IPS DF 6.9 (cell line): ENCODE measurements at places on chromosomes 4 and X.

DNA sequence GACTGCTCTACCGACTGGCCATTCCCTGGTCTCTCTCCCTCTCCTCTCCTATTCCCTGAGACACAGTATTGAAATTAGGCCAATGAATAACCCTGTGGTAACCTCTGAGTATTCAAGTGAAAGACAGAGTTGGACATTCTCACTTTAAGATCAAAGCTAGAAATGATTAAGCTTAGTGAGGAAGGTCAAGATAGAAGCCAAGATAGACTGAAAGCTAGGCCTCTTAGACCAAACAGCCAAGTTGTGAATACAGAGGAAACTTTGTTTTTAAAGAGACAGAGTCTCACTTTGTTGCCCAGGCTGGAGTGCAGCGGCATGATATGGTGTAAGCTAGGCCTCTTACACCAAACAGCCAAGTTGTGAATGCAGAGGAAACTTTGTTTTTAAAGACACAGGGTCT, 64.6 kb downstream of the KDM6A start:
- DNase-seq: no peak

- no peak for DNase-seq
Observed at GRCh38 chr4:100014616-100015015, 64.5 kb upstream of the H2AZ1 start.

DNA sequence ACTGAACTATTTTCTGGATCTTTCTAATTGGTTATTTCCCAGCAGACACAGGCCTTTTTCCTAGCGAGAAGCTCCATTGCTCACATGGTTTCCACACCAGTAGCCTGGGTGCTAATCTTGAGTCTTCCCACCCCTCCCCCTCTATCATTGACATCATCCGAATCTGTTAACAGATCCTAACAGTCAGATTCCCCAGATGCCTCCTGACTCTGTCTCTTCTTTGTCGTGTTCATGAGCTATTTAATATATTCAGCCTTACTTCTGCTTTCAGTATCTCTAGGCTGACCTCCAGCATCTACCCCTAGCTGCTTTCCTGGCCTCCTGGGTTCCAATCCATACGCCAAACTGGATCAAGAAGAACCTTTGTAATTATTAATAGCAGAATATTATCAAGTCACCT, 85.0 kb downstream of the CLNK start:
- no peak for DNase-seq

DNA sequence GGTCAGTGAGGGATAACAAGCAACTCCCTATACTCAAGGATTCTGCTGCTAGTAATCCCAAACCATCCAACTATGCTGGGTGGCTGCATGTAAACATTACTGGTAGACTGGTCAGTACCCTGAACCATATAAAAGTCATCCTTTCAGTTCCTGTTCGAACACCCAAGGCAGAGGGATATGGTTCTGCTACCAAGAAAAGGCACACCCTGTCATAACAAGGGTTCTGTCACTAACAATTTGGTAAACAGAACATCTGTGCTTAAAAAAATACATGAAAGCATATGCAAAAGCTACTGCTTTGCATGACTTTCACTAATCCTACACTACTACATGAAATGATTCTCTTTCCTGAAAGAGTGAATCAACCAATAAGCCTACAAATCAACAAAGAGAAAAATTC, 76.8 kb upstream of the MCF2 start:
- no peak for DNase-seq

DNA sequence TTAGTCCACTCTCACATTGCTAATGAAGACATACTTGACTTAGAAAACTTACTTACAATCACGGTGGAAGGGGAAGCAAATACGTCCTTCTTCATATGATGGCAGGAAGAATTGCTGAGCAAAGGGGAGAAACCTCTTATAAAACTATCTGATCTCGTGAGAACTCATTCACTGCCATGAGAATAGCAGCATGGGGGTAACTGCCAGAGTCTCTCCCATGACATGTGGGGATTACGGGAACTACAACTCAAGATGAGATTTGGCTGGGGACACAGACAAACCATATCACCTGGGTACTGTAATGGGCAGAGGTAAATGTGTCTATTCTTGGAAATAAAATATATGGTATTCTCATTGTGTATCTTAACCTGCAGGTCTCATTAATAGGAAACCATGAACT, 711.6 kb upstream of the GRID2 start:
- no peak for DNase-seq

- DNase-seq: no peak
Observed at GRCh38 chr4:6687947-6688878, 5.5 kb upstream of the S100P start.

GRCh38 chrX:132375941-132376340, 112.9 kb downstream of the MBNL3 start:
- DNase-seq: no peak

- DNase-seq: no peak
Observed at GRCh38 chr4:89708903-89709421, 128.0 kb downstream of the SNCA start.

GRCh38 chr4:76610751-76611547, 175.9 kb downstream of the SHROOM3 start:
- DNase-seq: no peak

GRCh38 chr4:176784816-176785215, 7.9 kb downstream of the VEGFC start:
- no peak for DNase-seq

DNA sequence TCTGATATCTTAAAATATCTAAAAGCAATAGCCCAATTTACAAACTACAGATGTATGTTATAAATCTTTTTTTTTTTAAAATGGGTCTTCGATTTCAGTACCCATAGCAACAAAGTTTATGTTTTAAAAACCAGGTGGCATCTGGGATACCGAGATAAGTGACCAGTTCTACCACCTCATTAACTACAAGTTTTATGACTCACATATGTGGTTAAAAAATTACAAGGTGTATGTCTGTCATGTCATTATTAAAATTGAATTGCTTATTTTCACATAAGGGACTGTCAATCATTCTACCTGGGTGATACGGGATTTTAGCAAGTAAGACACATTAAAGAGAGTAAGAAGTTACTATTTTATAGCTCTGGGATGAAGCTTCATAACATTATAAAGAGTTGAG, 192.0 kb upstream of the ETNPPL start:
- DNase-seq: no peak

DNA sequence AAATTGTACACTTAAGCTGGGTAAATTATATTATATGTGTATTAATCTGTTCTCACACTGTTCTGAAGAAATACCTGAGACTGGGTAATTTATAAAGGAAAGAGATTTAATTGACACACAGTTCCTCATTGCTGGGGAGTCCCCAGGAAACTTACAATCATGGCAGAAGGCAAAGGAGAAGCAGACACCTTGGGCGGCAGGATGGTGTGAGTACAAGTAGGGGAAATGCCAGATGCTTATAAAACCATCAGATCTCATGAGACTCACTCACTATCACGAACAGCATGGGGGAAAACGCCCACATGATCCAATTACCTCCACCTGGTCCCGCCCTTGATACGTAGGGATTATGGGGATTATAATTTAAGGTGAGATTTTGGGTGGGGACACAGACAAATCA, 34.9 kb downstream of the PDE5A start:
- no peak for DNase-seq

- no peak for DNase-seq
Observed at GRCh38 chrX:9542106-9542760, 77.4 kb downstream of the TBL1X start.

DNA sequence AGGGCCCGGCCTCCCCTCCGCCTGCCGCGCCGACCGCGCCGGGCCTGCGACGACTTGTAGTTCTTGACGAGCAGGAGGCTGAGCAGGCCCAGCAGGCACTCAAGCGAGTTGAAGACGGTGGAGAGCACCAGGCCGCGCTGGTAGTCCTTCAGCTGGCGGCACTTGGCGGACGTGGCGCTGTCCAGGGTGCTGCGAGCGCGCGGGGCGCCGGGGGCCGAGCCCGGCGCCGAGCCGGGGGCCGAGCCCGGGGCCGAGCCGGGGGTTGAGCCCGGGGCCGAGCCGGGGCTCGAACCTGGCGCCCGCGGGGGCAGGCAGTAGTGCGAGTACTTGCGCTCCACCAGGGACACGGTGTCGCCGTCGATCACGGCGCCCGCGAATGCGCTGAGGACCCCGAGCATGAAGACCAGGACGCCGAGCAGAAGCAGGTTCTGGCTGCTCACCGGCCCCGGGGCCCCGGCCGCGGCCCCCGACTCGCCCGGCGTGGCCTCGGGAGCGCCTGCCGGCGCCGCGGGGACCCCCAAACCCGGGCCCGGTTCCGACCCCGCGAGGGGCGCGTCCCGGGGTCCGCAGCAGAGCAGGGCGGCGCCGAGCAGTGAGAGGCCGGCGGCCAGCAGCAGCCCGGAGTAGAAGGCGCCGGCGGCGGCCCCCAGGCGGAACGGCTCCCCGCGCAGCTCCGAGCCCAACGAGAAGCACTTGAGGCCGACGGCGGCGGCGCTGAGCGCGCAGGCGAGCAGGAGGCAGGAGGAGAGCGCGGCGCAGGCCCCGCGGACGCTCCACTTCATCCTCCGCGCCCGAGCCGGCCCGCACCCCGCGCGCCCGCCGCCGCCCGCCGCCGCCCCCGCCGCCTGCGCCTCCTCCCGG, 584 bp downstream of the TMEM271 start:
- no peak for DNase-seq

DNA sequence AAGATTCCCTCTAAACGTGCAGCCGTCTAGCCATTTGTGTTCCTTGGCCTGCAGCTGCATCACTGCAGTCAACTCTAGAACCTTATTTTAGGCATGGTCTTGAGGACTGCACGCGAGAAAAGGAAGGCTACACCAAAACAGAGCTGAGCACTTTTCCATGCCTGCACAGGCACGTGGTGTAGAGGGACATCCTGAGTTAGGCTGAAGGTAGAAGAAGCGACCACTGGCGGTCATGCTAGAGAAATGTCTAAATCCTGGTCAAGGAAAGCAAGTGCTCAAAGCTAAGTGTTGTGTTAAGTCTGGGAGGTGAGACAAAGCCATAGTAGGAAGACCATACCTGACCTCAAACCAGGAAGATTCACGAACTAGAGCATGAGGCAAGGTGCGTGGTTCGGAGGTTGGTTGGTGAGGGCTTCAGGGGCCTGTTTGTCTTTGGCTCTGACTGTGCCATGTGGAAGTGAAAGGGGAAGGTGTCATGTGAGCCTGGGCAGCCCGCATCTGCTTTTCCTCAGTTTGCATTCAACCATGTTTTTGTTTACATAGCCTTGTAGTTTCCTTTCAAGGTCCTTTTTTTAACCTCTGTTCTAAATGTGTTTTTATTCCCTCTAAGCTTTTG, 203.8 kb downstream of the AASDH start:
- no peak for DNase-seq

GRCh38 chr4:166493924-166494345, 620.9 kb downstream of the TLL1 start:
- no peak for DNase-seq

- DNase-seq: no peak
Observed at GRCh38 chr4:114615435-114615834, 16.8 kb downstream of the UGT8 start.

DNA sequence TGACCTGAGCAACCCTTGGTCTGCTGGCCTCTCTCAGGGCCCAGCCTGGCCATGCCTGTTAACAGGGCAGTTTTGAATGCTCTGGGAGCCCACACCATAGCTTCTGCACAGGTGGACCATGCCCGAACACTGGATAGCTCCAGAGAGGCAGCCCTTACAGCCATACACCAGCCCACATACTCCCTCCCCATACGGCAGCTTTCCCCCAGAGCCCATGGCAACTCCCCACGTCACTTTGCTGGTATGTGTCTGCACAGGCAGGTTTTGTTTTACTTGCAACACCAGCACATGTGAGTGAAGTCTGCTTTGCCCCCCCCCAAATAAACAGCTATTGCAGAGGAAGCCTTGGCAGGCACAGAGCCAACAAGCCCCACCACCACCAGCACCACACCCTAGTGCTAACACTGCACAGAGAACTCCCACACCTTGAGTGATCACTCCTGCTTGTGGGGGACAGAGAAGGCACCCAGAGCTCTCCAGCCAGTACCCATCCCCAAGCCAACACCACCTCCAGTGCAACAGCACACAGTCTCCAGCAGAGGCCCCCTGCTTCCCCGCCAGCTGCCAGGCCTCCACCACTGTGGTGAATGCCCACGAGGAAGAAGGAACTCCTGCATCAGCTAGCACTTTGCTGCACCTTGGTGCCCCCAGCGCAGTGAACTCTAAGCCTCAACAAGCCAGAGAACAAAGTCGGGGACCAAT, 87.3 kb downstream of the STPG2 start:
- DNase-seq: no peak

DNA sequence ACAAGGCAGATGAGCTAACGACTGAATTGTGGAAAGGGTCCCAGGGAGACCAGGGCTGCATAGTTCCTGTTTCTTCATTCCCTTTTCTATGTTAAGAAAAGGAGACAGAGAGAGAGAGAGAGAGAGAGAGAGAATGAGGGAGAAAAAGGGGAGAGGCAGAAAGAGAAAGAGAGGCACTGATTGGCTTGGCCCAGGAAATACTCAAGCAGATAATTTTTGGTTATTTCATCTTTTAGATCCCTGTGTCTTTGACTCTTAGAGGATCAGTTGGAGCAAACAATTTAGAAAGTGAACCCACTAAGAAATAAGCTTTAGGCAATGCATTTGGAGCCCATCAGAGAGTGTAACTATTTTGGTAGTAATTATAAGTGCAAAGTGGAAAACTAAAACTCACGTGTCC, 103.4 kb downstream of the CEP44 start:
- DNase-seq: no peak

- no peak for DNase-seq
Observed at GRCh38 chr4:38612646-38613414, 51.2 kb upstream of the KLF3 start.

GRCh38 chr4:73770917-73771316, 30.5 kb downstream of the CXCL8 start:
- DNase-seq: no peak

- DNase-seq: no peak
Observed at GRCh38 chrX:10728806-10729389, 108.5 kb upstream of the MID1 start.

- DNase-seq: no peak
Observed at GRCh38 chr4:67550857-67551256, 5.6 kb upstream of the CENPC start.

GRCh38 chr4:141643557-141643956, 7.2 kb downstream of the IL15 start:
- DNase-seq: no peak

- no peak for DNase-seq
Observed at GRCh38 chrX:100748108-100748507, 16.2 kb upstream of the SYTL4 start.

DNA sequence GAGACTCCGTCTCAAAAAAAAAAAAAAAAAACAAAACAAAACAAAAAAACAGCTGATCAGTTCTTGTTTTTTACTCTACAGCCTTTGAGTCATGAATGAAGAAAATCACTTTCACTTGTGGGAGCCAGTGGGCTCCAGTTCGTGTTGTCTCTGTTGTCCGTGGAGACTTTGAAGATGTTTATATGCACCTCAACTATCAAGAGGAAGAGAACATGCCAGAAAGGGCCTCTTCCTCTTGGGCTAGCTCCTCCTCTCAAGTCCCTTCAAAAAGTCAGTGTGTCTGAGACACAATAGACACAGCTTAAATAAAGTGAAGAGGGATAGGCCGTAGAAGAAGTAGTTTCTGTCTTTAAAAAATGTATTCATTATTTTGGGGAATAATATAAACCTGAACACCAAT, 182.7 kb downstream of the KDR start:
- no peak for DNase-seq
